ENCODE measurements at places on chromosomes 7 and 10.

DNA sequence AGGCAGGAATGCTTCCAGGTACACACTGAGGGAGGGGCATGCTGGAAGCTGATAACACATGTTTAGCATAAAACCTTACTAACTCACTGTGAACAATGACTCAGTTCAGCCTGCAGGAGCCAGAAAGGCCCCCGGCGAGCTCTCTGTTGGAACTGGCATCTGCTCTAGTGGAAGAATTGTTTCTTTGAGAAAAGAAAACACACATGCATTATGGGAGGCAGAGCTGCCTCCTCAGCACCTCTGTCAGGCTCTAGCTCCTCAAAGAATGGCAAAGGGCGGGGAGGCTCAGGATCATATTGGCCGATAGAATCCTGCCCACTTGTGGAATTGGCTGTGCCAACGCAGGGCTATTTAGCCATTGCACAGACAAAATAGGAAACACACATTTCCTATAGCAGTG is 338.3 kb downstream of the CXCL12 start:
- no peak for DNase-seq

- no peak for DNase-seq
Observed at GRCh38 chr10:24707445-24707844, 16.2 kb downstream of the ARHGAP21 start.

- no peak for DNase-seq
Observed at GRCh38 chr7:155136619-155137243, 66.6 kb downstream of the HTR5A start.

DNA sequence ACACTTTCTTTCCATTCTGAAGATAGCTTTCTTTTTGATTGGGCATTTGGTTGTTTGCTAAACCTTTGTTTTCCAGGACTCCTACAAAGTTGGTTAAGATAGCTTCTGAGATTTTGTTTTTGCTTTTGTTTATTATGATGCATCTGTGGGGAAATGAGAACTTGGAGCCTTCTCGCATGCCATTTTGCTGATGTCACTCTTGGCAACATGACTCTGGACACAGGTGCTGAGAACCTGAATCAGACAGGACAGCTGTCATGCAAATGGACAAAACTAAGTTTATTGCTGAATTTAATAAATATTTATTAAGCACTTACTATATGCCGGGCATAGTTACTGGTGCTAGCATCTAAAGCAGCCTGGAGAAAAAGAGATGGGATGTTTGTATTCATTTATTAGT is 274.1 kb downstream of the ZEB1 start:
- DNase-seq = no peak

DNA sequence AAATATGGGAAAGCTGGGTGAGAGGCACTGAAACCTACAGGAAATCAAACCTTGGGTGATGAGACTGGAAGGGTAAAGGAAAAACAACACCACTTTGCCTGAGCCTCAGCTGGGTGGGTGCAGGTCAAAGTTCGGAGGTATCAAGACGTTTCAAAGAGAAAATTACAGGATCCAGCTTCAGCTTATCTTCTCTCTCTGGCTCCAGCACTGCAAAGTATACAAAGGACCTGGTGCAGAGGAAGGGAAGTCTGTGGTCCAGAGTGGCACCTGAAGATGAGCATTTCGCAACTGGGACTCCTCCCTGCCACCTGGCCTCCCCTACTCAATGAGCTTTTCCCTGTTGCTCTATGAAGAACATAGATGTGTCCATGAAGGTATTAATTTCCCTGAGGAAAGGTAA is 6.4 kb upstream of the FXYD4 start:
- no peak for DNase-seq

- DNase-seq = peak; percentile 49
Observed at GRCh38 chr7:32891043-32891799, at the start of gene KBTBD2. Gene KBTBD2 (minus strand): TSS chr7:32891760. CDS start chr7:32879604, 12,156 bp downstream.

DNA sequence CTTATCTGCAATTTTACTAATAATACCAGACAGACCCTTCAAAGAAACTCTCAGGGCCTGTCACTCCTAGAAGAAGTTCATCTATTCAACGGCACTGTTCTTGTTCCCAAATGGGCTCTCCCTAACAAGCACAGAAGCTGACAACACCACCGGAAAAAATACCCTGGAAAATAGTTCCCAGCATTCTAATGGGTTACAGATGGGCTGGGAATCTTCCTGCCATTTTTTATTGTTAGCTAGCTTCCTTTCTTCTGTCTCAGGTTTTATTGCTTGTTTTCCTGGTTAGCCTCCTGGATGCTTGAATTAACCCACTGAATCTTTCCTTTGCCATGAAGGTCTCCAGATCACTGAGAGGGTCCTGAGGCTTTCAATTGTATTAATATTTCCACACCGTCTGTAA is 689.8 kb upstream of the NRP1 start:
- DNase-seq = no peak

DNA sequence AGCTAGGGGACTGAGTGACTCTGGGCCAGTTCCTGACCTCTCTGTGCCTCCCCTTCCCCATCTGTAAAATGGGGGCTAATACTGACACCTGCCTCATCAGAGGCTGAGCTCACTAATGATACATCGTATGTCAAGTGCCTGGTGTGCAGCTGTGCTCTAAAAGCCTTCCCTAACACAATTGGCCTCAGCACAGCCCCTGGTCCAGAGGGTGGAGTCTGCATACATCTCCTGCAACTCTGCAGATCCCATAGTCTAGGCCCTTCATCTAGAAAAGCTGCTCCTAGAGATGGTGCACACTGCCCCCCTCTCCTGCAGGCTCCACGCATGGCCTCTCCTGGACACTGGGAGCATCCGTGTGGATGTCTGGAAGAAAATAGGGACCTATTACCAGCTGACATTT is 255.0 kb downstream of the RPS24 start:
- no peak for DNase-seq

DNA sequence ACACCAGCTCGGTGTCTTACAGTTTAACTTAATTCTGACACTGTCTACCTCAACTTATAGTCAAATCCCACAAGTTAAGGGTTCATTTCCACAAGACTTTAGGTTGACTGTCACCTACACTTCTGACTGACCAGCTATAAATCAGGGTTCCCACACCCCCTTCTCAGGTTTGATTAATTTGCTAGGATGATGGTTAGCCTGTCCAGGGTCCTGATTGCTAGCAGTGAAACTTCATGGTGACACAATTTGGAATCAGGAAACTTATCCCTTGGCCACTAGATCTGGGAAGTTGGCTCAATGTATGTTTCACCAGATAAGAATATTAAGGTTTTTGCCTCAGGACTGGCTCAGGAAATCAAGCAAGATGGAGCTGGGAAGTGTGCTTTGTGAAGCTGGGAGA is 2.8 kb upstream of the RSU1 start:
- no peak for DNase-seq

- DNase-seq = no peak
Observed at GRCh38 chr7:3928727-3929515, 627.9 kb downstream of the SDK1 start.

DNA sequence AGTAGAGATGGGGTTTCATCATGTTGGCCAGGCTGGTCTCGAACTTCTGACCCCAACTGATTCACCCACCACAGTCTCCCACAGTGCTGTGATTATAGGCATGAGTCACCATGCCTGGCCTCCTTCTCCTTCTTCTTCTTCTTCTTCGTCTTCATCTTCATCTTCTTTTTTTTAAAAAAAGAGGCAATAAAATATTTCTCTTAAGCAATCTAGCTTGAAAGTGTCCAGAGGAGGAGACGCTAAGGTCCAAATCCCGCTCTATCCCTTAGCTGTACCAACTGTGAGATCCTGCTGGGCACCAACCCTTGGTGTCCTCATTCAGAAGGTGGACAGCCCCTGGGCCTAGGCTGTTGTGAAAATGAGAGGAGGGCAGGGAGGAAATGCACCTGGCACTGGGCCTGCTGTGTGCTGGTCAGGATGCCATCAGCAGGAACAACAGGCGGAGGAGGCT is 13.9 kb upstream of the PSAP start:
- DNase-seq = no peak

- DNase-seq = no peak
Observed at GRCh38 chr7:80154656-80155333, 20.2 kb downstream of the GNAI1 start.

- DNase-seq = no peak
Observed at GRCh38 chr10:26095781-26096180, 120.8 kb upstream of the GAD2 start.

DNA sequence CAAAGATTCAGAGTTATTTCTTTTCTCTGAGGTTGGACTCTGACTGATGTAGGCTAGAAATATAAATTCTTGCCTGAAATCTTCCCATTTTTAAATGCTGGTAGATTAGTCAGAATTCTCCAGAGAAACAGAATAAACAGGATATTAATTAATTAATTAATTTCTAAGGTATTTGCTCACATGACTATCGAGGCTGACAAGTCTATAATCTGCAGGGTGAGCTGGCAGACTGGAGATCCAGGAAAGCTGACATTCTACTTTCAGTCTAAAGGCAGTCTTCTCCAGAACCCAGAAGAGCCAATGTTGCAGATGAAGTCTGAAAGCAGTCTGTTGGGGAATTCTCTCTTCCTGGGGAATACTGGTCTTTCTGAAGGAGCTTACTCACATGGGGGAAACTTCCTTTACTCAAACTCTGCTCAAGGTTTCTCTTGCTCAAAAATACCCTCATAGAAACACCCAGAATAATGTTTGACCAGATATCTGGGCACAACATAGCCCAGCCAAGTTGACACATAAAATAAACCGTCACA is 189.7 kb downstream of the KIF20B start:
- no peak for DNase-seq

DNA sequence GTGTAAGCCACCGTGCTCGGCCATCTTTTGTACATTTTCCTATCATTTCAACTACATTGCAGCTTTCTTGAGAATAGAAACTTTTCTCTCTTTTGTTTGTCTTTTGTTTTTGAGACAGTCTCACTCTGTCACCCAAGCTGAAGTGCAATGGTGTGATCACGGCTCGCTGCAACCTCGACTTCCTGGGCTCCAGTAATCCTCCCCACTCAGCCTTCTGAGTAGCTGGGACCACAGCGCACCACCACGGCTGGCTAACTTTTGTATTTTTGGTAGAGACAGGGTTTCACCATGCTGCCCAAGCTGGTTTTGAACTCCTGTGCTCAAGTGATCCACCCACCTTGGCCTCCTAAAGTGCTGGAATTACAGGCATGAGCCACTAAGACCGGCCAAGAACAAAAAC is 31.3 kb upstream of the DAGLB start:
- no peak for DNase-seq

DNA sequence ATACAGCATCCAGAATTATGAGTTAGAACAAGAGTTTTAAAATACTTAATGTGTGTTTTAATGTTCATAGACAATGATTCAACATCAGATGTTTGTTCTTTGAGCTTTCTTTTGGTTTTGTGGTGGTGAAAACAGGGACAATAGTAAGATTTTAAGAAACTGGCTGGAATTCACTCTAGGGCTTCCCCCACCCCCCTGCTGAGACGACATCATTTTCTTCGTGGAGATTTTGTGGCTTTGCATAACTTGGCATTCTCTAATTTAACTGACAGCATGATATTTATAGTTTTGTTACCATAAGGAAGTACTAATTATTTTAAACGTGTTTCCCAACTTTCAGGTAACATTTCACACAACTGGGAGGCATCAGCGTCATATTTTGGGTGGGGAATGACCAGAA is 184.1 kb downstream of the BICC1 start:
- no peak for DNase-seq
